Astrocyte of the hippocampus (primary cell): ENCODE measurements at places on chromosomes 1 and 21.
A peak's percentile ranks its signal among the peaks of the same experiment; 100 is the strongest.

DNA sequence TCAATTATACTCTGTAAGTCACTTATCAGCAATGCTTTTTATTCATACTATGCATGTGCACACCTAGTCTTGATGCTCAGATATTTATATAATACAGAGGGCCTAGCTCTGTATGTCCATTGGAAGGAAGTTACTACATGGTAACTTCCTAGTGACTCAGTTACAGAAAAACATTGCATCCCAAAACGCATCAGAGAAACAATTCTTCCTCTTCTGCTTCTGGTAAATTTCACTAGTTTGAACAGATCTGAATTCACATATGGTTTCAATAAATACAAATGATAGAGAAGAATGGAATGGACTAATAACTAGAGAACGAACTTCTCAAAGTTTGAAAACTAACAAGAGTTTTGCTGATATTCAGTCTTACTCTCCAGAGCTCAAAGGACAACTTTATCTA lies 811.3 kb upstream of the ADGRL2 start:
- no peak for DNase-seq

GRCh38 chr1:36455386-36455785 lies 5.1 kb upstream of the OSCP1 start:
- no peak for DNase-seq

DNA sequence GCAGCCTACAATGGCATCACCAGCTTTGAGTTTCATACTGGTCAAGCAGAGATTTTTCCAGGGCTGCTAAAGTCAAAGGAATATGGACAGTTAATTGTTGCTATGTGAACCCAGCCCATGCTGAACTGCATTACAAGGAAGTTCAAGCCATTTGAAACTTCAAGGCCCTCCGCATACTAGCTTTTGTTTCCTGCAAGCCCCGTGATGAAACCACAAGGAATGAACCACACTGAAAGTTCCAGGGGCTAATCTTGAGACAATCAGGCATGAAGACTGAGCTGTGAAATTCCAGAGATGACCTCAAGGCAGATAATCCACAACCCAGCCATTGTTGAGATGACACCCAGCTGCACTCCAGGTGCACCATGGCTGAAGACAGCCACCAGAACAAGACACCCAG lies 180.8 kb downstream of the C1orf21 start:
- DNase-seq = peak; percentile 82

DNA sequence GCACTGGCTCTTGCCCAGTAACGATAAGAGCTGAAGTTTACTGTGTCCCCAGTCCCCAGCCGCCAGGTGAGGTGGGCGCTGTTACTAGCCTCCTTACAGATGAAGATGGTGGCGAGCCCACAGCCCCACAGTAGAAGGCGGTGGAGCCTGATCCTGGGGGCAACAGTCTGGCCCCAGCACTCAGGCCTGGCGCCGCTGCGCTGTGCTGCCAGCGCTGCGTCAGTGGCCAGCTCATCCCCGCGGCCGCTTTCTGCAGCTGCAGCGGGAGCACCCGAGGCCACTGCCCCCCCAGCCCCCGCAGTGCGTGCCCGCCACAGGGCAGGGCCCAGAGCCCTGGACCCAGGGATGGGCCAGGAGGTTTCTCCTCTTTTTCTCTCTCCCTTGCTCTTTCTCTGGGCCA lies 13.3 kb downstream of the H6PD start:
- no peak for DNase-seq

- no peak for DNase-seq
Measured at GRCh38 chr1:29823561-29823960, 587.2 kb downstream of the PTPRU start.

DNA sequence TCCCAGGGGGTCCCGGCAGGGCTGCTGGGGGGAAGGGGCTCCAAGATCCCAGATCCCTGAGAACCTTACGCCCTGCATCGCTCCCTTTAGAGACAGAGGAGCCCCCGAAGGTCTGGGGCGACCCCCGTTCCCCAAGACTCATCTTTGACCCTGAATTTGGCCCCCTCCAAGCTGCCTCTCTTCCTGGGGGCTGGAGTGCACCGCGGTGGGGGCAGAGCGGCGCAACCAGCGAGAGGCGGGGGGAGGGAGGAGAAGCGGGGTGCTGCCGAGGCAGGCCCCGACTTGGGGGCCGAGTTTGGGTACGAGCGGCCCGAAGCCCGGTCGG lies 5.4 kb upstream of the PLEKHG5 start:
- DNase-seq = no peak
